Brain pericyte (primary cell): ENCODE measurements at places on chromosomes 7 and 10.

GRCh38 chr10:130354976-130355795 is 219.0 kb downstream of the GLRX3 start:
- no peak for DNase-seq

DNA sequence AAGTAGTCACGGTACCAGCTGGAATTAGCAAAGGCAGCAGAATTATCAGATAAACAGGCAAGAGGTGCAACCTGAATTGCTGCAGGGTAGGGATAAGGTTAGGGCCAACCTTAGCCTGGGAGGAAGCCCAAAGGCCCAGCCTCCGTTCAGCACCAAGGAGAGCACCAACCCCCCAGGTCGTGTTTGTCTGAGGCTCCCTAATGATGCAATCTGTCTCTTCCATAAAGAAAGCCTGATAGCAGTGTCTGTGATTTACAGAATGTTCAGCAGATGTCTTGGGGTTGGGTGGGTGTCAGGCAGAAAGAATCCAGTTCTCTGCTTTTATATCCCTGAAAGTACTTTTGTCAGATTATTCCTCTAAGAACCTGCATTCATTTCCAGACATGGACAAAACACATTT is 328.4 kb upstream of the AOAH start:
- no peak for DNase-seq

DNA sequence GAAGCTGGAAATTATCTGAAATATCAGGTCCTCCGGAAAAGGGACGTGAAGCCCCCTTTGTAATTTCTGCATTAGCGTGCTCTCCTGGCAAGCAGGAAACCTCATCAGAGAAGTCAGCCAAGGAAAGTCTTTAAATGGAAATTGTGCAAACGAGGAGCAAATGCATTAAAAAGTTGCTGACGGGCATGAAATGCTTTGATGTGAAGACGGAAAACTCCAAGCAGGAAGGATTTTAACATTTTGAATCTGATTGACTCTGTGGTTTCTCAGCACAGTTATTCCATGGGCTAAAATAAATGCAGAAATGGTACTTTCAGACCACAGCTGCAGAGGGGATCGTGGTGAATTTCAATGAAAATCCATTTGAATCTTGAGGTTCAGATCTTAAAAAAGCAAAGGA is 167.8 kb downstream of the AHR start:
- DNase-seq: no peak

DNA sequence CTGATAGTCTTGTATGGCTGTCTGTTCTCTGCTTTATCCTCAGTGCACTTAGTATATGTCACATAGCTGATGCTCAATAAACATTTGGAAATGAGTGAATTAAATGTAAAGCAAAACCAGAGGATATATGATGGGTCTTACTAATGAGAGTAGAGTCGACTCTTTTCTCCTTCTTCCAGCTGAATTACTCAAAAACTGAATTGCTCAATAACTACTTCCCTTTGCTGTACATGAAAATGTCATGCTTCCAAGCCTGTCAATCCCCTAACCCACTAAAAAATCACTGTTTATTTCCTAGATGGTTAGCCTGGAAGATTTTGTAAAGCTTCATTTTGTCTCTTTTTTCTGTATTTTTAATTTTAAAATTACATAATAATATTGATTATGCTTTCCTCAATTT is 88.0 kb downstream of the OR13A1 start:
- no peak for DNase-seq

GRCh38 chr10:101403161-101403560 is 49.2 kb downstream of the BTRC start:
- DNase-seq: no peak

- peak; percentile 21 for DNase-seq
These were observed 123.6 kb downstream of the RNF32 start for GRCh38 chr7:156764016-156764669.

- DNase-seq: no peak
These were observed 60.3 kb upstream of the ABLIM1 start for GRCh38 chr10:114718374-114718773.

DNA sequence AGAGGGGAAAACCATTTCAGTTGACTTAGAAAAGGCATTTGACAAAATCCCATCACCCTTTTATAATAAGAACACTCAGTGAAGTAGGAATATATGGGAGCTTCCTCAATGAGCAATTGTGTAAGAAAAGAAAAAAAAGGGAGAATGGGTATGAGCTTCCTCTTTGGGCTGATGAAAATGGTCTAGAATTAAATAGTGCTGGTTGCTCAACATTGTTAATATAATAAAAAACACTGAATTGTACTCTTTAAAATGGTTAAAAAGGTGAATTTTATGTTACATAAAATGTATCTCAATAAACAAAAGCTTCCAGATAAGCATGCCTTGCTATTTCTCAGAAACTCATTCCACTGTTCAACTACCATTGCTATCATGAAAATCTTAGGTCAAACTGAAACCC is 40.6 kb downstream of the LRRC17 start:
- no peak for DNase-seq

DNA sequence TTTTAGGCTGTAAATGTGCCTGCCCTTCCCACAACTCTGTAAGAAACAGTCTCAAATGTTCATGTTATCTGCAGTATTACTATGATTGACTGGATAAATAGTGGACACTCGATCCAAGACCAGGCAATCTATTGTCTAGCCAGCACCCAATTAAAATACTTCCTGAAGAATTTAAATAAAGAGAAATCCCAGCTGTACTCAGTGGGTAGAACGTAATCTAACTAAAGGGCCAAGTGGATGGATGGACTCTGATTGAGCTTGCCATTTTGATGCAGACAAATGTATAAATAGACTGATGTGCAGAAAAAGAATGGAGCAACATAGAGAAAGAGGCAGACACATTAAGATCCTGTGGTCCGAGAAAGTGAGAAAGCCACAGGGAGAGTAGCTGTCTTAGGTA is 158.0 kb downstream of the IPMK start:
- DNase-seq: no peak

- DNase-seq: no peak
These were observed 215.8 kb downstream of the MAD1L1 start for GRCh38 chr7:2016761-2017480.

GRCh38 chr7:80414331-80414730 is 97.5 kb downstream of the GNAT3 start:
- no peak for DNase-seq

DNA sequence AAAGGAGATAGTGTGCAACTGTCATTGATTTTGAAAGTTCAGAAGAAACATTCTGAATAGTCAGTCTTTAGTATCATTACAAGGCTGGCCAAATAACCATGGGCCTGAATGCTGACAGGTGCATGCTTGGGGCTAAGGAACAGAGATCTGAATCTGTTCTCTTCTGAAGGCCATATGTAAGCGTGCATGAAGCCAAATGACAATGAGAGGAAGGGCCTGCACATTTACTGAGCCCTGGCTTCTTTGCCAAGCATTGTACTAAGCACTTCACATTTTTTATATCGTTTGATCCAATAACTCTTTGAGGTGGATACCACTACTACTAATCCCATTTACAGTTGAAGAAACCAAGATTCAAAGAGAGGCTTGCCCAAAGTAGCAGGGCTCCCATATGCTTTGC is 22.5 kb upstream of the TIAL1 start:
- no peak for DNase-seq

GRCh38 chr7:129210256-129210988 is 14.4 kb upstream of the AHCYL2 start:
- DNase-seq: no peak

GRCh38 chr10:80648106-80648505 is 110.4 kb downstream of the SH2D4B start:
- DNase-seq: no peak

DNA sequence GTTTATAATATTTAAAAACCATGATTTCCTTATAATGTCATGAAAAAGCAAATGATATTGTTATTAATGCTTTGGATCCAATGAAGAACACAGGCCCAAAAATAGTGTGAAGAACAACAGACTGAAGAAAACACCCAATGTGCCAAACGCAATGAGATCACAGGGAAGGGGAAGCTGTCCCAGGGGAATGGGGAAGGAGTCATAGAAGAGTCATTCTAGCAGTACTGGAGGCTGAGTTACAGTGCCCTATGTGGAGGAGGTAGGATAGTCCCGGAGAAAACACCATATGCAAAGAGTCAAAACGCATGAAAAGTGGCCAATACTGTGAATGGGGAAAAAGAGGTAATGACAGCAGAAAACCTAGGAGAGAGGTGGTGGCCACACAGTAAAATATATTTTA is 50.9 kb downstream of the TPK1 start:
- DNase-seq: no peak

DNA sequence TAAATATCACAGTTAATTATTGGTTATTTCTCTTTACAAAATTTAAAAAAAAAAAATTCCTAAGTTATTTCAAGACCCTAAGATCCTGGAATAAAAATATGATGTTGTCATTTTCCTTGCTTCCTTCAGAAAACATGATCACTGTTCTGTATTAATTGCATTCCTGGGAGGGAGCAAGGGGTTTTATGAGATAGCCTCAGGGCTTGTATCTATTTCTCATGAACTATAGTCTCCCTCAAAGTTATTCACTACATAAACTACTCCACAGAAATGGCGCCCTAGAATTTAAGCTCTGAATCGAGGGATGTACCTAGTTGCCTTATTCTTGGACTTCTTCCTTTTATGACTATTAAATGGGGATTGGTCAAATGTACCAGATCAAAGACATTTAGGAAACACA is 170.3 kb downstream of the CHRM2 start:
- DNase-seq: no peak

- no peak for DNase-seq
These were observed 102.3 kb downstream of the KLF6 start for GRCh38 chr10:3682745-3683144.

DNA sequence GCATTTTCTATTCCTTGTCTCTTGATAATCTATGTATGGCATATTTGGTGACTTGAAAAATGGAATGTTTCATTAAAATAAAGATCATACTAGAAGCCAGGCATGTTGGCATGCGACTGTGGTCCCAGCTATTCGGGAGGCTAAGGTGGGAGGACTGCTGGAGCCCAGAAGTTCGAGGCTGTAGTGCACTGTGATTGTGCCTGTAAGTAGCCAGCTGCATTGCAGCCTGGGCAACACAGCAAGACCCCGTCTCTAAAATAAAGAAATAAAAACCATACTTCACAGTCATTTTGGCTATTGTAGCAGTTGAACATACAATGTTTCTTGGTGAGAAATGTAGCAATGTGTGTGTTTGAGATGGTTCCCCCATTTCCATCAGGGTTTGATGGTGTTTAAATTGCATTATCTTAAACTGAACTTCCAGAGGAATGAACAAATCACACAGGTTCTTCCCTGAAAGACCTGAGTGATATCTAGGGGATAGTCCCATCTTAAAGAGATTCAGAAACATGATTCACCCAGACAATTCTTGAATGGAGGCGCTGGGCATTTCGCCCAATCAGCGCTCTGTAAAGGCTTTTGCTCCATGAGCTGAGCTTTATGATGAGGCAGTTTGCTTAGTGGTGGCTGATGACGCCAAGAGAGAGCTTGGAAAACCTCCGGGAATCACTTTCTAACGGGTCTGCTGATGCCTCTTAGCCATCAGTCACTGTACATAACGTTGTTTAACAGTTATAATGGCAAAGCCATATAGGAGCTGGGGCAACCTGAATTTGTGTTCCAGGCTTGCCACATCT is 19.4 kb upstream of the BTBD16 start:
- no peak for DNase-seq

- DNase-seq: no peak
These were observed 111.6 kb upstream of the PTPRZ1 start for GRCh38 chr7:121761399-121761798.

- DNase-seq: no peak
These were observed 67.7 kb downstream of the NSUN6 start for GRCh38 chr10:18583575-18584270.

DNA sequence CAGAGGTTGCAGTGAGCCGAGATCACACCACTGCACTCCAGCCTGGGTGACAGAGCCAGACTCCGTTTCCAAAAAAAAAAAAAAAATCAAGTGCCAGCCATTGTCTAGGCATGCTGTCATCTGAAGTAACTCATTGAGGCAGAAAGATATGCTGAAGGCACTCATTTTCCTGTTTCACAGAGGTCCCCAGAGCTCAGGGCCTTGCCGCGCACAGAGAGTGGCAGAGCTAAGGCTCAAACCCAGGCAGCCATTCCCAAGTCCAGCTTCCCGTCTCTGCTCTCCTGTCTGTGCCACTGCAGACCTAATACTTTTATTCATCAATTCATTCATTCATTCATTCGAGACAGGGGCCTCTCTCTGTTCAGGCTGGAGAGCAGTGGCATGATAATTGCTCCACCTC is 3.5 kb downstream of the GRIFIN start:
- no peak for DNase-seq

DNA sequence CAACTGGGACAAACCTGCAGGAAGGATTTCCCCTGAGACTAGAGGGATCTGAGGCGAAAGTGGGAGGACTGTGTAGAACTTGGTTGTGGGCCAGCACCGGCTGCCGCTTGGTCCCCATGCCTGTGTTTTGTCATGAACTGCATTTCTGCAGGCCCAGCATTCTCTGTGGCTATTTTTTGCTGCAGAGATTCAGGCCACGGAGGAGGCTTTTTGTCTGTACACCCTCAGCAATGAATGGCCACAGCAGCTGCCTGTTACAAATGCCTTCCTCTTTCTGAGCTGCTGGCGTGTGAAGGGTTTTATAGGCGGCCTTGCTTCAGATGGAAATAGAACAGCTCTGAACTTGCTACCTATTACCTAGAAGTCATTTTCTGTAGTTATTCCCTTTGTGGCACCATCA is 164.4 kb downstream of the SH2D4B start:
- DNase-seq: no peak

DNA sequence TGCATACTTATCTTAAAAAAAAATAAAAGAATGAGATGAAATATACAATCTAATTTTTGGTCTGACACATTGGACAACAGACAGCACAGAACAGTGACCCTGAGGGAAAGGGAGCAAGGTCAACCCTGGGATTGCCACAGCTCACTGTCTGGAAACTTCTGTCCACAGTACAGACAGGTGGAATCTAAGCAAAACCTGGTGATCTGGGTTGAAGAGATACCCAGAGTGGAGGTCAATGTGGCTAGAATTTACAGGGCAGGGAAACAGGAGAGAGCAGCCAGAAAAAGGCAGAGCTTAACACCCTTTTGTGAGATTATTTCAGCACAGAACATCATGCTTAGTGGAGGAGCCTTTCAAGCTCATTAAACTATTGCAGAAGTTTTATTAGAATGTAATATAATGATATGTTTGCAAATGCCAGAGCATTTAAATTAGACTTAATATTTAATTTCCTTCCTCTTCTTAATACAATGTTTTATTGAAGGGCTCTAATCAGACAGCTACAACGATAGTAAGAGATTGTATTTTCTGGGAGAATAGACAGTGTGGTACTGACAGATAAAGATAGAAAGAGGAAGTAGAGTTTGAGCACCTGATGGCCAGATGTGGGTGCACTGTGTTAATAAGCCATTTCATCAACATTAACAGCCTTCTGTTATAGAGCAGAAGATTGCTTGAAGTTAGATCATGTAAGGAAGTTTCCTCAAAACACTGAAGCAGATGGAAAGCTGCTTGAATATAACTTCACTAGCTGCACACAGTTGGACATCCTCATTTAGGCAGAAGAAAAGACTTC is 309.4 kb downstream of the HGF start:
- no peak for DNase-seq
